Breast epithelium (tissue), 4 donors: ENCODE measurements at places on chromosomes 13 and 19. TPM values are rescaled to one million over a fixed set of nuclear protein-coding genes. Genes with fewer than 3 reads are reported as not detected.

DNA sequence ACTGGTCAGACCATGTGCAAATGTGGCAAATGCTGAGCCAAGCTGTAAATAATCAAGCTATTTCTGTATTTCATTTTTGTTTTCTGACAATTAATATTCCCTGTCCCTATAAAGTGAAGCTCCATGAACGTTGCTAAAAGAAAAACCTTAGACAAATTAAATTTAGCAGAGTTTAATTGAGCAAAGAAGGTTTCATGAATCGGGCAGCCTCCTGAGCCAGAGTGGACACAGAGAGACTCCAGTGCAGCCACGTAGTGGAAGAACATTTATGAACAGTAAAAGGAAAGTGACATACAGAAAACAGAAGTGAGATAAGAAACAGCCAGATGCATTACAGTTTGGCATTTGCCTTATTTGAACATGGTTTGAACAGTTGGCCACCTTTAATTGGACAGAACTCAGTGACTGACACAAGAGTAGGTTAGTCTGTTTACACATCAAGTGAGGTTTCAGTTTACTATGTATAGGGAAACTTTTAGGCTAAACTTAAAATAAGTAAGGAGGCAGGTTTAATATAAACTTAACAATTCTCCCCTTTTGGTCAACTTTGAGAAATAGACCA, 69.7 kb downstream of the UFM1 start:
- no peak for DNase-seq

GRCh38 chr13:94173312-94173854, 306.1 kb downstream of the DCT start:
- no peak for DNase-seq

Gene SLITRK6
- total RNA-seq, result 7.9 TPM

Gene ZMYM5
- 20.3 TPM for total RNA-seq

GRCh38 chr13:64866331-64866730, 2363.8 kb downstream of the PCDH9 start:
- DNase-seq, result no peak

Gene METTL21C
- not detected for total RNA-seq

Gene NUMBL
- 34.7 TPM for total RNA-seq

GRCh38 chr13:32537580-32538142, 934 bp downstream of the N4BP2L2 start:
- DNase-seq, result peak; percentile 30
